Tongue (tissue), 3 donors: ENCODE measurements at places on chromosomes 2 and 18.

GRCh38 chr2:20596973-20597859 is 53.7 kb downstream of the HS1BP3 start:
- DNase-seq: no peak

GRCh38 chr18:42915299-42915698 is 200.2 kb downstream of the RIT2 start:
- DNase-seq: peak; percentile 4

GRCh38 chr2:178191004-178191508 is 3.3 kb upstream of the OSBPL6 start:
- DNase-seq: no peak

- DNase-seq: no peak
Measured at GRCh38 chr2:23596316-23596885, 211.4 kb downstream of the KLHL29 start.

DNA sequence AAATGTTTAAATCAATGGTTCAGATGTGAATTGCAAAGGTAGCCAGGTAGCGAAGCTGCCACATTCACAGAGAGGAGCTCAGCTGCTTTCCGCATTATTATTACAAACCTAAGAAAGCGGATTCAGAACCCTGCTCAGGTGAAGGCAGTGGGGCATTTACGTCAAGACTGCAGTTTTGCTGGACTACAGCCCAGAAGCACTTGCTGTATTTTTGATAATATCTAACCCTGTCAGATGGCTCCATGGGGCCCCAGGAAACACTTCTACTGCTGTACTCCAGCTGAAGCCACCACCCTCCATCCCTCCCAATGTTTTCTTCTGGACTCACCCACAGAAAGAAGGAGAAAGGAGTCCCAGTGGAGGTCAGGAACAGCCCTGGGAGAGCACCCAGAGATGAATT is 96.9 kb downstream of the TPO start:
- DNase-seq: no peak

GRCh38 chr2:215479536-215480240 is 43.8 kb upstream of the FN1 start:
- DNase-seq: no peak

DNA sequence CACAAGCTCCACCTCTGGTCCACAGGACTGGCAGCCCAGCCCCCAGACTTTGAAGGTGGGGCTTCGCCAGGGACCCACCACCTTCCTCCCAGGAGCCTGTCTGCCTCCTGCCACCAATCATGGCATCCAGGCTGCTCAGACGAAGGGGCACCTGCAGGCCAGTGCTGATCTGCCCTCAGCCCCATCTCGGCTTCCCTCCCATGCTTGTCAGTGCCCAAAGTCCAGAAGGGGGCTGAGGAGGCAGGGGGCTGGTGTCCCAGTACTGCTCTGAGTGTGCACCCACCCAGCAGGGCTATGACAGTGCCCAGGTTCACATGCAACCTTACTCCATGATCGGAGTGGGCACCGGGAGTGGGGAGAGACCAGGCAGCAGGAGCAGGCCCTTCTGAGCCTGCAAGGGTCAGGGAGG is 25.3 kb upstream of the RUFY4 start:
- DNase-seq: no peak

GRCh38 chr2:178395295-178395694 is 55.7 kb downstream of the PRKRA start:
- DNase-seq: no peak

GRCh38 chr18:48013162-48013561 is 82.7 kb upstream of the SMAD2 start:
- DNase-seq: no peak

DNA sequence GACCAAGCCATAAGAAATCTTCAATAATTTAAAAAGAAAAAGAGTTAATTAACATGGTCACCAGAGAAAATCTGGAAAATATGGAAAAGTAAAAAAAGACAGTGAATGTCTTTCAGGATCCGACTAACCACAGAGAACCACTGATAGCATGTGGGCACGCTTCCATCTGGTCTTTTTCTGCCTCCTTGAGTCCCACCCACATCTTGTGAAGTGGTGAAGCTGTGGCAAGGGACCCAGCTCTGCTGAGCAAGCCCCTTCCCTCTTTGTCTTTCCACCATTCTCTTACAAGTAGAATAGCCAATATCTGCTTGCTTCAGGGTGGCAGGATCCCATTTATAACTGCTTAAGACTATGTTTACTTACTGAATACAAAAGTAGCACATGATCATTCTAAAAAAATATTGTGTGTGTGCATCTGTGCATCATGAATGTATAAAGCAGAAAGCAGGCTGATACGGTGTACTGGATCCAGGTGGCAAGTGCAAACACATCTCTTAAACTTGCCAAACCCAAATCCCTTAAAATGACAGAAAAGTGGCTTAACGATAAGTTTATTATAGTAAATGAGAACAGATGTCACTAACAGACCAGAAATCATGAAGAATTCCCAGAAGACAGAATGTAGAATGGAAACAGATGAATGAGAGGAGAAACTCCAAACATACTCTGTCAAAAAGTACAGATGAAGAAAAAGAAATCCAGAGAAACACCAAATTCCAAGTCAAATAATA is 52.3 kb downstream of the FOXI3 start:
- DNase-seq: peak; percentile 31

- DNase-seq: no peak
Measured at GRCh38 chr18:22412176-22412911, 5.4 kb downstream of the CTAGE1 start.

DNA sequence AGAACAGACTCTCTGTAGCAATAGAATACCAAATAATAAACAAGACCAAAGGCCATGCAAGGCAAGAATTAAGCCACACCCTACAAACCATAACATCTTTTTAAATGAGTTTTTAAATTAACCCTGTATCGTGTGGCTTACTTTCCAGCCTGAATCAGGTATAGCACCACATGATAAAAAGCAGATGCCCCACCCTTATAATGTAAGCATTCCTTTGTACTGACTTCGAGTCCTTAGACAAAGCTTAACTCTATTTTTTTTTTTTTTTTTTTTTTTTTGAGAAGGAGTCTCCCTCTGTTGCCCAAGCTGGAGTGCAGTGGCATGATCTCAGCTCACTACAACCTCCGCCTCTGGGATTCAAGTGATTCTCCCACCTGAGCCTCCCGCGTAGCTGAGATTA is 1.7 kb upstream of the C2orf42 start:
- DNase-seq: no peak

- no peak for DNase-seq
Measured at GRCh38 chr2:24054366-24055010, 4.9 kb downstream of the FKBP1B start.

GRCh38 chr18:31162419-31162793 is 250 bp downstream of the DSC1 start:
- no peak for DNase-seq

GRCh38 chr18:67549946-67550345 is 33.4 kb upstream of the DSEL start:
- DNase-seq: no peak

DNA sequence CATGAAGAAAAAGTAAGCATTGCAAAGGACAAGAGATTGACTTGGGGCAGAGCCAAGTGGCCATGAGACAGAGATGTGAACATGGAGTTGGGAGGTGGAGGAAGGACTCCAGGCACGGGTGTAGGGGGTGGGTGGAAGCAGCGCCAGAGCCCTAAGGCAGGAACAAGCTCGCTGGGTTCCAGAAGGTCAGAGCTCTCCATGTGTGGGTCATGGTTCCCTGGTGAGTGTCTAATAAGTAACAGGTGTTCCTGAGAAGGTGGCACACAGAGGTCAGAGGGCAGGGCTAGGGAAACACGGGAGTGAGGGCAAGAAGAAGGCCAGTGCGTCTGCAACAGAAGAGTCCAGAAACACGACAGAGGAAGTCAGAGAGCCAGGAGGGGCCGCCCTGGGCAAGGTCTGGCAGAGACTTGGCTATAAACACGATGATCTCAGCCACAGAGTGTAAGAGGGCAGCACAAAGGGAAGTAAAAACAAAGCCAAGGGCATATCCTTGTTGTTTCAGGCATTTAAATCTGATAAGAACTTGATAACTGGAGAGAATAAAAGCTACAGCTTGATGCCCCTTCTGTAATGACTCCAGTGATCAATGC is 260.8 kb downstream of the TGIF1 start:
- DNase-seq: no peak

GRCh38 chr18:37662546-37663339 is 97.1 kb upstream of the CELF4 start:
- DNase-seq: no peak

DNA sequence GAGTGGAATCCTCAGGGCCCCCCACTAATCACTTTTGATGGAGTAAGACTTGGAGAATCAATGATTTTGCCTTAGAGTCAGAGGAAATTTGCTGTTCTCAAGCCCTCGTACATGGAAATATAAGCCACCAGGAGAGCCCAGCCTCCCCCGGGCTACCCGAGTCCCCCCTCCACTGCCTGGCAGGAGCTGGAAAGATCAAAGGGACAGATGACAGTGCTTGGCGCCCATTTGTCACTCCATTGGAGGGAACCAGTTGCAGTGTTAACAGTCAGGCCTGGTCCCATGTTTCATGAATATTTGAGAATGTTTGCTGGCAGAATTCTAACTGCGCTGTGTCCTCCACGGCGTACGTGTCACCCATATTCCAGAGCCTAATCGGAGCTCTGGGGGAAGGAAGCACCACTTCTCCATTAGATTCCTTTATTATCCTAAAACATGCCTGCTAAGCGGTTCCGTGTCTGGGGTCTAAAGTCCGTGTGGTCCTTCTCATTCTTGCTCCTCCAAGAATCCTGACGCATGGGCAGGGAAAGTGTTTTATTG is 202.4 kb downstream of the KLHL29 start:
- DNase-seq: peak; percentile 62

GRCh38 chr2:232927032-232927792 is 57.1 kb downstream of the SNORC start:
- DNase-seq: no peak

DNA sequence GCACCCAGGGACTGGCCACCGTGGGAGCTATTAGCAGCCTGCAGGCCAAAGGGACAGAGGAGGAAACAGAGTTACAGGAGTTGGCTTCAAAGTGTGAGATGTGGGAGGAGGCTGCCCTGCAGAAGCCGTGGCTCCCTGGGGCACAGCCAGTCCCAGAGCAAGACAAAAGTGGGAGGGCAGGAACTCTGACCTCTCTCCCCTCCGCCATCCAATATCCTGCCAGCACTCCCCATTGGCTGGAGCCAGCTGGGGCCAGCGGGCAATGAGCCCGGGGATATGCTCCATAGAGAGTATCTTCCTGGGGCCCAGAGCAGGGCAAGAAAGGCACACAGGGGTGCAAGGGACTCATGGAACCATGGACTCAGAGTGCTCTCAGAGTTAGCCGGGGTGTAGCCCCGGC is 143.1 kb downstream of the INHBB start:
- DNase-seq: no peak

- no peak for DNase-seq
Measured at GRCh38 chr18:13730481-13730880, 4.0 kb downstream of the RNMT start.

- no peak for DNase-seq
Measured at GRCh38 chr2:121210691-121211090, 74.3 kb downstream of the TFCP2L1 start.

GRCh38 chr2:104969564-104969963 is 68.3 kb upstream of the MRPS9 start:
- no peak for DNase-seq

- DNase-seq: no peak
Measured at GRCh38 chr2:145267451-145267850, 747.5 kb upstream of the ZEB2 start.

DNA sequence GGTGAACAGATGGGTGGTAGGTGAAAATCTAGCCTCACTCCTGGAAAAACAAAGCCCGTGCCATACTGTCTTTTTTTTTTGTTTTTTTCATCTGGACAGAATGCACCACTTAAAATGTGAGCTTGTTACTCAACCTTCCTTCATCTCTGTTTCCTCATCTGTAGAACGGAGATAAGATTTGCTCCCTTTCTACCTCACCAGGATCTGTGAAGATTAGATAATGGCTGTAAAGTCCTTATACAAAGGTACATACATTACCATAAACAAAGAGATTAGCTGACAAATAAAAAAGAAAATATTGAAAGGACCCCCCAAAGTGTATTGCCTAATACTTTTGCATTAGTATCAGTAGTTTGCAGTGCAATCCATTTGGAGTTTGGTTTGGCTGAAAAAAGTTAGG is 75.4 kb upstream of the ZEB2 start:
- DNase-seq: no peak

GRCh38 chr18:3410273-3410672 is 39.7 kb upstream of the TGIF1 start:
- DNase-seq: no peak

- peak; percentile 76 for DNase-seq
Measured at GRCh38 chr2:105431367-105432043, 32.7 kb upstream of the FHL2 start.

- DNase-seq: no peak
Measured at GRCh38 chr2:207475546-207475945, 54.2 kb upstream of the CREB1 start.

GRCh38 chr2:122077771-122078170 is 322.3 kb downstream of the TSN start:
- DNase-seq: no peak

- no peak for DNase-seq
Measured at GRCh38 chr2:128380061-128380889, 61.6 kb upstream of the HS6ST1 start.

DNA sequence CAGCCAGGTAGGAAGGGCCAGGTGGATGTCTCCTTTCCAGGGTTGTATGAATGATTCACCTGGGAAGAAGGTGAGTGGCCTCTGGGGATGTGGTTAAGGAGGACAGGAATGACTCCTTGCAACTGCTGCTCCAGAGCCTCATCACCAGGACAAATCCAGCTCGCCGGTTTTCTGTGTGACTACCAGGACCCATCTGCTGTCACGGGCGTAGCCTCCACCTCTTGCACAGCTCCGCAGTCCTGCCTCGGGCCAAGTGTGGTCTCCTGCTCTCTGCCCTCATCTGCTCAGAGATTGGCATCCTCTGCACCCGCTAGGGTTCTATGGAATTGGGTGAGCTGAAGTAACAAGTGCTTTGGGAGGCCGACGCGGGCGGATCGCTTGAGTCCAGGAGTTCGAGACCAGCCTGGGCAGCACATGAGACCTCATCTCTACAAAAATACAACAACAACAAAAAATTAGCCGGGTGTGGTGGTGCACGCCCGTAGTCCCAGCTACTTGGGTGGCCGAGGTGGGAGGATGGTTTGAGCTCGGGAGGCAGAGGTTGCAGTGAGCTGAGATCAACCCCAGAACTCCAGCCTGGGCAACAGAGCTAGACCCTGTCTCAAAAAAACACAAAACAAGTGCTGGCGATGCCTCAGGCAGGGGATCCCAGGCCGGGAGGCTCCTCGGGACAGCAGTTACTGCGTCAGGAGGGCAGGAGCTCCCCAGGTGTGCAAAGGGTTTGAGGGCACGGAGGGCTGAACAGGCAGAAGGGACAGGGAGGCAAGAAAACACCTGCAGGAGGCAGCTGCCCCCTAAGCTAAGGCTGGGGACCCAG is 831 bp upstream of the D2HGDH start:
- no peak for DNase-seq
